T-cell (primary cell): ENCODE measurements at places on chromosomes 12 and 14. TPM values are rescaled to one million over a fixed set of nuclear protein-coding genes. Genes with fewer than 3 reads are reported as not detected.

DNA sequence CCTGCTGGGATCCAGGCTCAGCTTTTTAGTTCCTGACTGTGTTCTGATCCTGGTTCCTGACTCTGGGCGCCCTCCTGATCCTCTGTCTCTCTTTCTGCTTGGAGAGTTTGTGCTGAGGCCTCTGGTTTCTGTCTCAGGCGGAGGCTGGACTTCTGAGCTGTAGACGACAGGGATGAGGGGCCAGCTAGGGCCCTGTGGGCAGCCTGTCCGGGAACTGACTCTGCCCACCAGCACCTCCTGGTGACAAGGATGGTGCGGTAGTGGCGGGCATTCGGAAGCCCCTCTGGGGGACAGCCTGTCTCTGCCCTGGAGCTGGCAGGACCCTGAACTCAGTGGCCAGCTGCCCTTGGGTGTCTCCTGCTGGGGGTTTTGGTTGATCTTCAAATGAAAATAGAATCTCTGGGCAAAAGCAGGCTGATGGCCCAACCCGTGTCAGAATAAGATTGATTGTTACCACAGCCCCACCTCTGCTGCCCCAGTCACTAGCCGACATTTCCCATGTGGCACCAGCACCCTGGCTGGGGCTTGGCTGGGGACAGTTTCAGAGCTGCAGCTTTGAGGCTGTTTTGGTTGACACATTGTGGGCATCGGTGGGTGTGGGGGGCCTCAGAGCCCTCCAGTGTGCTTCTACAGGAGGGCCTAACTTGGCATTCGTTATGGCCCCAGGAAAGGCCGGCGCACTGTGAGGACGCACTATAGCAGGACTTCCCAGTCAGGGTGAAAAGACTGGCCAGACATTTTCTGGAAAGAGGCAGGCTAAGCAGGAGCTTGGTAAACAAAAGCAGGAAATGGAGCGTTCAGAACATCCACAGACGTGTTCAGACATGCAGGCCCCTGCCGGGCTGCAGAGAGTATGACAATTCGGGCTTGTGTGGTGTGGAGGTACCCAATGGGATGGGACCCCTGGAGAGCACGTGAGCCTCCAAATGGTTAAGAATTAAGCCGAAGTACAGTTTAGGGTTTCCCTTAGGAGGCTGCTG, 16.2 kb downstream of the KRT80 start:
- DNase-seq, result no peak
- H3K27me3 ChIP-seq, result peaks cover 18% of the 10 kb centered on the region

- DNase-seq, result no peak
- H3K27ac ChIP-seq, result no peak overlapping the region
- no peaks in the 10 kb centered on the region for H3K36me3 ChIP-seq
- H3K4me1 ChIP-seq, result no peaks in the 10 kb centered on the region
These were observed 204.7 kb downstream of the BCL11B start for GRCh38 chr14:99067141-99067920.

Gene SMCO2
- total RNA-seq, result not detected

- no peaks in the 10 kb centered on the region for H3K36me3 ChIP-seq
- DNase-seq, result no peak
- H3K27ac ChIP-seq, result no peak overlapping the region
- H3K27me3 ChIP-seq, result no peaks in the 10 kb centered on the region
- no peaks in the 10 kb centered on the region for H3K4me1 ChIP-seq
- no peak overlapping the region for H3K4me3 ChIP-seq
These were observed 663.4 kb downstream of the SLC16A7 start for GRCh38 chr12:60259225-60259624.

GRCh38 chr12:24852420-24852819, 96.5 kb downstream of the BCAT1 start:
- no peaks in the 10 kb centered on the region for H3K36me3 ChIP-seq
- DNase-seq, result no peak
- H3K4me1 ChIP-seq, result no peaks in the 10 kb centered on the region
- H3K27me3 ChIP-seq, result no peaks in the 10 kb centered on the region
- no peak overlapping the region for H3K4me3 ChIP-seq
- H3K27ac ChIP-seq, result no peak overlapping the region

- no peak overlapping the region for H3K4me3 ChIP-seq
- H3K27ac ChIP-seq, result no peak overlapping the region
- H3K36me3 ChIP-seq, result no peaks in the 10 kb centered on the region
These were observed 77.6 kb downstream of the DPF3 start for GRCh38 chr14:72816287-72816686.

Gene SERPINA9
- not detected for total RNA-seq

Gene PLEK2
- 4.0 TPM for total RNA-seq

GRCh38 chr12:28021704-28022103, 49.2 kb upstream of the PTHLH start:
- H3K27me3 ChIP-seq, result no peaks in the 10 kb centered on the region
- H3K27ac ChIP-seq, result no peak overlapping the region
- DNase-seq, result no peak
- no peaks in the 10 kb centered on the region for H3K36me3 ChIP-seq
- H3K4me1 ChIP-seq, result no peaks in the 10 kb centered on the region
